ENCODE measurements at places on chromosomes 2 and 18. TPM values are rescaled to one million over a fixed set of nuclear protein-coding genes. Genes with fewer than 3 reads are reported as not detected.

- H3K27me3 ChIP-seq, result no peaks in the 10 kb centered on the region
- H3K4me3 ChIP-seq, result no peak overlapping the region
- no peak overlapping the region for H3K27ac ChIP-seq
- no peaks in the 10 kb centered on the region for H3K36me3 ChIP-seq
Measured at GRCh38 chr2:224347176-224348051, 54.5 kb downstream of the FAM124B start.

GRCh38 chr2:1132328-1132969 lies 181.8 kb downstream of the SNTG2 start:
- H3K4me1 ChIP-seq, result no peaks in the 10 kb centered on the region
- no peaks in the 10 kb centered on the region for H3K27me3 ChIP-seq
- H3K4me3 ChIP-seq, result no peak overlapping the region
- no peaks in the 10 kb centered on the region for H3K36me3 ChIP-seq

DNA sequence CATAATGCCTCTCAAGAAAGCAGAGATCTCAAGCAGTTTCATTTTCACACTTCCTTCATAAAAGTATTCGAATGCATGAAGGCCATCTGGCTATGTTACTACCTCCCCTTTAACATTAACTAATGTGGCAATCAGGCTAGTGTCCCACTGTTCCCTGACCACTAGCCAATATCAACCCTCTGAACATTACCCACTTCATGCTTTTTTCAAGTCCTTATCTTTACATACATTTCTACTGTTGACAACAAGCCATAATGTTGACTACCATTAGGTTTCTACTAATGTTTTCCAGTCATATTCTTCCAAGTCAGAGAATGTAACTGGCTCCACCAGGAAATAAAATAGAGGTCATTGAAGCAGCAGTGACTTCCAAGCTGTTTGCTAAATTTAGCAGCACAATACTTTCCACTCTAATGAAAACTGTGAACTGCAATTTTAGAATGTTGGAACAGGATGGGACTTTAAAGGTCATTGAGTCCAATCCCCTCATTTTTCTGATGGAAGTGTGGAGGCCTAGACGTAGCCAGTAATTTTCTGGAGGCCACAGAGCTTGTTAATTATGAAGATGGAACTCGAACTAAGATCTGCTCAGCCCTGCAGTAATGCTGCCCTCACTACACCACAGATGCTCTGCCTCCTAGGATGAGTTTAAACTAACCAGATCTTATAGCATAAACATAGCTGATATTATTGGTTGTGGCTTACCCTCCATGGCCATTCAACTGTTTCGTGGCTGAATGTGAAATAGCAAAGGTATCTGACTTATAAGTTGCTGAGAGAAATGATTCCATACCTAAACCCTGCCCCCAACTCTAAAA lies 630 bp upstream of the PPP1R1C start:
- H3K27ac ChIP-seq, result peak overlapping the region; percentile 57
- peaks cover 12% of the 10 kb centered on the region for H3K4me1 ChIP-seq
- H3K27me3 ChIP-seq, result no peaks in the 10 kb centered on the region
- no peak overlapping the region for H3K4me3 ChIP-seq

GRCh38 chr2:6927186-6927585 lies 10.0 kb downstream of the RNF144A start:
- no peaks in the 10 kb centered on the region for H3K27me3 ChIP-seq
- H3K4me1 ChIP-seq, result peaks cover 9% of the 10 kb centered on the region
- no peak for DNase-seq
- no peaks in the 10 kb centered on the region for H3K36me3 ChIP-seq
- H3K27ac ChIP-seq, result no peak overlapping the region

GRCh38 chr18:75831960-75832359 lies 404.5 kb upstream of the SMIM21 start:
- no peaks in the 10 kb centered on the region for H3K27me3 ChIP-seq
- no peaks in the 10 kb centered on the region for H3K4me1 ChIP-seq
- H3K27ac ChIP-seq, result no peak overlapping the region
- no peak overlapping the region for H3K4me3 ChIP-seq

Gene POTEC
- not detected for total RNA-seq

Gene POTEI
- total RNA-seq, result not detected

Gene SKOR2
- not detected for total RNA-seq

Measured in thoracic aorta (tissue), 2 donors.